ENCODE measurements at places on chromosomes 13 and 19.

GRCh38 chr13:52787235-52787634 is 47.6 kb upstream of the CNMD start:
- DNase-seq, result no peak

DNA sequence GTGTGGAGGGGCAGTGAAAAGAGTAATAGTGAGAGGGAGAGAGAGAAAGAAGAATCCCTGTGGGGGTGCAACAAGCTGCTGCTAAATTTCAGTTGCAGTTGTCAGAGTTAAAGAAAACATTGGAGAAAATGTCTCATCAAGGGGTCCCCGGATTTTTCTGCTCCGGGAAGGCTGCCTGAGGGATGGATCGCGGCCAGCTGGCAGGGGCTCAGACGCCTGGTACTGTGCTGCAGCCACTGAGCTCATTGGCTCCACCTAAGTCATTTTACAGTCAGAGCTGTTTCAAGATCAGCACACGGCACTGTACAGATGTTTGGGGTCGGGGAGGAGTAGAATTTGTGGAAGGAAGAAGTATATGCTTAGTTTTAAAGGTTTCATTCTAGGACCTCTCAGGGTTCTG is 106.2 kb downstream of the SHISA2 start:
- no peak for DNase-seq

DNA sequence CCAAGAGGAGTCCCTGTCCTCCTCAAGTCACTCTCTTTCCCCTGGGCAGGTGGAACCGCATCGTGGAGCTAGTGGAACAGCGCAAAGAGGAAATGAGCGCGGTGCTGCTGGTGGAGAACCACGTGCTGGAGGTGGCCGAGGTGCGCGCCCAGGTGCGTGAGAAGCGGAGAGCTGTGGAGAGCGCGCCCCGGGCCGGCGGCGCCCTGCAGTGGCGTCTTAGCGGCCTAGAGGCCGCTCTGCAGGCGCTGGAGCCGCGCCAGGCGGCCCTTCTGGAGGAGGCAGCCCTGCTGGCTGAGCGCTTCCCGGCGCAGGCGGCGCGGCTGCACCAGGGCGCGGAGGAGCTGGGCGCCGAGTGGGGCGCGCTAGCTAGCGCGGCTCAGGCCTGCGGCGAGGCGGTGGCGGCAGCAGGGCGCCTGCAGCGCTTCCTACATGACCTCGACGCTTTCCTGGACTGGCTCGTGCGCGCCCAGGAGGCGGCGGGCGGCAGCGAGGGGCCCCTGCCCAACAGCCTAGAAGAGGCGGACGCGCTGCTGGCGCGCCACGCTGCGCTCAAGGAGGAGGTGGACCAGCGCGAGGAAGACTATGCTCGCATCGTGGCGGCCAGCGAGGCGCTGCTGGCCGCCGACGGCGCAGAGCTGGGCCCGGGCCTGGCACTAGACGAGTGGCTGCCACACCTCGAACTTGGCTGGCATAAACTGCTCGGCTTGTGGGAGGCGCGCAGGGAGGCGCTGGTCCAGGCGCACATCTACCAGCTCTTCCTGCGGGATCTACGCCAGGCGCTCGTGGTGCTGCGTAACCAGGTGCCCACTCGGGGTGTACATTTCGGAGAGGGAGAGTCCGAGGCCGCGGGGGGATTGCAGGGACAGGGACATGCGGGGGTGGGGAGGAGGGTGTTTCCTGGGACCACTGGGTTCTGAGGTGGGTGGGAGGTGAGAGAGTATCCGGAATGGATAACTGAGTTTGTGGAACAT is 52.8 kb downstream of the SPTBN4 start:
- no peak for DNase-seq

GRCh38 chr13:39245688-39246087 is 207.4 kb downstream of the NHLRC3 start:
- no peak for DNase-seq

- peak; percentile 76 for DNase-seq
Measured at GRCh38 chr13:20566468-20566897, 474 bp upstream of the IFT88 start.

- DNase-seq, result no peak
Measured at GRCh38 chr19:38953677-38954076, 21.9 kb downstream of the FBXO17 start.

DNA sequence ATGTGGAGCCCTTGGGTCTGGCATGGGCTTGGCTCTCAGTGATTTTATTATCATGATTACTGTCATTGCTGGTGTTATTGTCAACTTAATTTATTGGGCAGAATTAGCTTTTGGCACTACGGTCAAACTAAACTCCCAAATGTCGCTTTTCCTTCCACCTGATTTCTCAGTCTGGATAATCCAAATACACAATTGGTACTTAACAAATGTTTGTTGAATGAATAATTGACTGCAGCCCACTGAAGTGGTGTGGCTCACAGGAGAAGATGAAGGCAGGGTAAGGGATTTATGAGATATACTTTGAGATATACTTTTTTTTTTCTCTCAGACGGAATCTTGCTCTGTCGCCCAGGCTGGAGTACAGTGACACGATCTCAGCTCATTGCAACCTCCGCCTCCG is 1.5 kb downstream of the COLGALT1 start:
- no peak for DNase-seq

DNA sequence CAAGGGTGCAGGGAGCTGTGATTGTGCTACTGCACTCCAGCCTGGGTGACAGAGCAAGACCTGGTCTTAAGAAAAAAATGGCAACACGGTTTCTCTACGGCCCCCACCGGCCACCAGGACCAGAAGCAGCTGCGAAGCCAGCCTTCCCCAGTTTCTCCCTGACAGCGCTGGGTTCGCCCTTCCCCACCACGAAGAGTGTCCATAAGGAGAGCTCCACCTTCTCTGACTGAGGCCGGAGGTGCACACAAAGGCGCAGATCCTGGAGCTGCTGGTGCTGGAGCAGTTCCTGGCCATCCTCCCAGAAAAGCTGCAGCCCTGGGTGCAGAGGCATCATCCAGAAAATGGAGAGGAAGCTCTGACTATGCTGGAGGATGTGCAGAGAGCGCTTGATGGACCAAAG is 52.2 kb upstream of the ZNF599 start:
- no peak for DNase-seq

DNA sequence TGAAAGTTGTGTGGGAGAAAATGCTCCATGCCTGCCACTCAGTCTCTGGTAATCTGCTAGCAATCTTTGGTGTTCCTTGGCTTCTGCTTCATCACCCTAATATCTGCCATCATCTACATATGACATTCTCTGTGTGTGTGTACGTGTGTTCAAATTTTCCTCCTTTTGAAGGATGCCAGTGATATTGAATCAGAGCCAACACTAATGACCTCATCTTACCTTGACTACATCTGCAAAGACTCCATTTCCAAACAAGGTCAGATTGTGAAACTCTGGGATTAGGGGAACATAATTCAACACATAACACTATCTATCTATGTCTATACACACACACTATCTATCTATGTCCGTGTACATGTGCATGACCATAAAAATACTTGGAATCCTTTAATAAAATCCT is 81.4 kb upstream of the IRS2 start:
- DNase-seq, result no peak

- no peak for DNase-seq
Measured at GRCh38 chr13:60491531-60491930, 94.5 kb downstream of the TDRD3 start.

GRCh38 chr13:94515374-94515773 is 35.9 kb upstream of the DCT start:
- DNase-seq, result no peak

DNA sequence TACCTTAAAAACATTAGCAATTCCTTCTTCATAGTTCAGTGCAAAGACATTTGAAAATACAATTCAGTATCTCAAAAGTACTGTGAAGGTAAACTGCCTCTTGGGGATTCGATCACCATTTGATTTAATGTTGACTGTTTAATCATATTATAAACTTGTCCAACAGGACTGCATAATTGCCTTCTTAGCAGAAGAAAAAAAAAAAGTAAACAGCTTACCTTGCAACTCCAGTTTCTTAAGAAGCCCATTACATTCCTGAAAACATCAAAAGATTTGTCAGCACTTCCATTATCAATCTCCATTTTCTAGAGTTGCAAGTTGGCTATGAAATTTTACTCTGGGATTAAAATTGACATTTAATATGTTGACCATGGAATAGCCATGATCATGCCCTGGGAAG is 1154.6 kb downstream of the OLFM4 start:
- DNase-seq, result no peak

DNA sequence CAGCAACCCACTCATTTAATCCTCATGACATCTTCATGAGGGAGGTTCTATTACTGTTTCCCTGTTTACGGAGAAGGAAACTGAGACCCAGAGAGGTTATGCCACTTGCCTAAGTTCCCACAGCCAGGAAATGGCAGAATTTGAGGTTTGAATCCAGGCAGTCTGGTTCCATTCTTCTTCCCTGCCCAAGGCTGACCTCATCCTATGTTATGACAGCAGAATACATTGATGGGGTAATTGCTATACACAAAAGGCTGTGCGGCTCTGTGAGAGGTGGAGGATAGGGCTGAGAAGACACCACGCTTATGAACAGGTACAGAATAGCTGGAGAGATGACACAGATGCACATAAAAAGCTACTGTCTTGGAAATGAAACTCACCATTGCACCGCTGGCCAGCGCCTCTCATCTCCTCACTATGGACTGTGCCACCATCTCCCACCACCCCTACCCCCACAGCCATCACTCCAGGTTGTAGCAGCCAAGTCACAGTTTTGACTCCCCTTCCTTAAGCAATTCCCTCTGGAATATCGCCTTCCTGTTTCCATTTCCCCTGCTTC is 11.5 kb downstream of the MAG start:
- DNase-seq, result no peak

DNA sequence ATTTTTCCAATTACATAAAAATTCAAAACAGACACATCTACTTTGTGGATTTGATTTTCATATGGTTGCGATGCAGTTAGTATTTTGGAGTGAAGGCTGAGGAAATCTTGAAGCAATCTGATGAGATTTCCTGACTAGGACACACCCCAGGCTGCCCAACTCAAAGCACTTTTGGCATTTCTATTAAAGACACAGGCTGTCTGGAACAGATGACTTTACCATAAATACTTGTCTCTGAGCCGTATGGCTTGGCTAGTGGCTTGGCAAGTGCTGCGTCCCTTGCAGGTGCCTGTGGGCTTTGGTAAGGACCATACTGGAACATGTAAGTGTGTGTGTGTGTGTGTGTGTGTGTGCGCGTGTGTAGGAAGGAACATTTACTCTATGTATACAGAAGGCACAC is 218.8 kb downstream of the FGF9 start:
- no peak for DNase-seq

DNA sequence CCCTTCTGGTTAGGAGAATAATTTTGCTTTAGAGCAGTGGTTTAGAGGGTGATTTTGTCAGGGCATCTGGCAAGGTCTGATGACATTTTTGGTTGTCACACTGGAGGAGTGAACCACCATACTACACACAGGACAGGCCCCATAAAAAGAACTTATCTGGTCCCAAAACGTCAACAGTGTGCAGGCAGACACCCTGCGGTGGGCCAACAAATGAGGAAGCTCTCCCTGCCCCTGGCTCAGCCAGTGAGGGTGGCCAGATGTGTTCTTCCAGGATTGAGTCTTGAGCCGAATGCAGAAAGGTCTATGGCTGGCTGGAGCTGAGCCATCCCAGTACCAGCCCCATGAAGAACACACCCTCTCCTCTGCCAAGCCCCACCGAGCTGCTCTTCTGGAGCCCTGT is 149.2 kb downstream of the MIPEP start:
- no peak for DNase-seq

DNA sequence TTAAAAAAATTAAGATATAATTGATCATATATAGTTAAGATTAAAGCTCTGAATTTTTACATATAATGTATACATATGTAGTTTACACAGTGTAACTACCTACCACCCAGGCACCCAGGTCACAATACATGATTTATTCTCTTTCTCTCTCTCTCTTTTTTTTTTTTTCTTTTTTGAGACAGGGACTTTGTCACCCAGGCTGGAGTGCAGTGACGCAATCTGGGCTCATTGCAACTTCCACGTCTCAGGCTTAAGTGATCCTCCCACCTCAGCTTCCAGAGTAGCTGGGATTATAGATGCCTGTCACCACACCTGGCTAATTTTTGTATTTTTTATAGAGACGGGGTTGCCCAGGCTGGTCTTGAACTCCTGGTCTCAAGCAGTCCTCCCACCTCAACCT is 18.8 kb upstream of the CLASRP start:
- DNase-seq, result no peak

DNA sequence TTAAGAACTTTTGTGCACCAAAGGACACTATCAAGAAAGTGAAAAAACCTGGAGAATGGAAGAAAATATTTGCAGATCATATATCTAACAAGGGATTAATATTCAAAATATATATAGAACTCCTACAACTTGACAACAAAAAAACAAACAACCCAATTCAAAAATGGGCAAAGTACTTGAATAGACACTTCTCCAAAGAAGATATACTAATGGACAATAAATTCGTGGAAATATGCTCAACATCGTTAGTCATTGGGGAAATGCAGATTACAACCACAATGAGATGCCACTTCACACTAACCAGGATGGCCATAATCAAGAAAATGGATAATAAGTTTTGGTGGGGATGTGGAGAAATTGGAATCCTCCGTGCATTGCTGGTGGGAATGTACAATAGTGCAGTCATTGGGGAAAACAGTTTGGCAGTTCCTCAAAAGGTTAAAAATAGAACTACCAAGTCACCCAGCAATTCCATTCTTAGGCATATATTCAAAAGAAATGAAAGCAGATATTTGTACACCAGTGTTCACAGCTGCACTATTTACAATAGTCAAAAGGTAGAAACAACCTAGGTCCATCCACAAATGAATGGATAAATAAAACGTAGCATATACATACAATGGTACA is 2.2 kb upstream of the LSR start:
- no peak for DNase-seq

DNA sequence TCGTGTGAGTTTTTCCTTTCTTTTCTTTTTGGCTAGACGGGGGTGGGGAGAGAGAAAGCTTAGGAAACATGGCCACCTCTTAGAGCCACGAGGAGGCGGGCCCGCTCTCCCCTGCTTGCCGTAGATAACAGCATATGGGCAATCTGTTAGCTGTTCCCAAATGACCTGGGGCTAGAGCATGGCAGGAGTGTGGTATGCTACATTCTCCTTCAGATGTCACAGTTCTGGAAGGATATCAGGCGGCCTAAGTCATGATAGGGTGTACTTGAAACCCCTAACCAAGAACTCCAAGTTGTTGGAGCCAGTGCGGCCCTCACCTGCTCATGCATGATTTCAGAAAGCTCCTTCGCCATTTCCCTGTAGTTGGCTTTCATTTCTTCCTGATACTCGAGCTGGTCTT is 44.3 kb upstream of the SLC15A1 start:
- no peak for DNase-seq

GRCh38 chr19:21838646-21839045 is 2.7 kb upstream of the ZNF43 start:
- DNase-seq, result no peak

Data from cardiac septum (tissue), 1 donor.